Caco-2 (cell line): ENCODE measurements at places on chromosomes 3 and 15. TPM values are rescaled to one million over a fixed set of nuclear protein-coding genes. Genes with fewer than 3 reads are reported as not detected.

- DNase-seq, result no peak
Observed at GRCh38 chr3:101879102-101879501, 29.8 kb downstream of the NFKBIZ start.

- DNase-seq, result no peak
Observed at GRCh38 chr3:108494906-108495531, 15.4 kb downstream of the MYH15 start.

DNA sequence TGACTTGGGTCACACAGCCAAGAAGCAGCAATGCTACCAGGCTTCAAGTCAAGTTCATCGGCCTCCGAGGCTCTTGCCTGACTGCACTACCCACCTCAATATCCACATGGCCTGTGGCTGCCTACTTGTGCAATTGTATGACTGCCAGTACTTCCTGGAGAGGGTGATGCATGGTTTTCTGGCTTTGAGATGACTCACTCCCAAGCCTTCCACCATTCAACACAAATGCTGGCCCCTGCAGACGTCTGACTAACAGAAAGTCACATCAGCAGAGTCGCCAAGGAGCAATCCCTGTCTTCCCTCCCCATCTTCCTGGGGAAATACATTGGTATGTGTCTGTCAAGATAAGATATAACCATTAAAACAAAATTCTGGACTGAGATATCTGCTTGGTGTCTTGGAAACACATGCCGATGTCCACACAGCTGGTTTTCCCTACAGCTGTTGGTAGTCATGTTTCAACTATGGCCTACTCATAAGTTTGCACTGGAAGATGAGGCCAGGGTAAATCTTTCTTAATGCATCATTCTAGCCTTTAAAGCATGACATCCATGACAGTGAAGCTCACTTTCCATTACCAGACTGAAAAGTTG is 79.6 kb upstream of the SPATA12 start:
- DNase-seq, result peak; percentile 47

DNA sequence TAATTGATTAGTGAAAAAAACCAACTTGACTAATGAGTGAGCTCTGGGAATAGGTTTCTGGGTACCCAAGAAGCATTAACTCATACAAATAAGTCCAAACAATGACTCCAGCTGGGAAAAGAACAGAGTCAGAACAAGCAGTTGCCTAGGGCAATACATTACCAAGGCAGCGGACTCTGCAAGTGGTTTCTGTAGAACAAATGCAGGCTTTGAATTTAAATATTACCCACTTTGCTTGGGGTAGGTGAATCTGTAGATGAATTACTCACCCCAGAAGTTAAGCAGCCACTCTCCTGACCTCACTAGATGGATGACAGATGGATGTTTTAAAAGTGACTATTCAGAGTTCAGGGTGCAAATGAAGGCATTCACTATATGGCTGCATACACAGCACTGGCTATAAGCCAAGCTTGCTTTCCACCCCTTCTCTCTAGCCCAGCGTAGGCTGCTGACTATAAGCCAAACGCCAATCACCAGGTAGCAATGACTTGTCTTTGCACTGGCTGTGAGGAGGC is 73.1 kb upstream of the BHLHE40 start:
- no peak for DNase-seq

- no peak for DNase-seq
Observed at GRCh38 chr15:97858296-97858695, 102.2 kb upstream of the ARRDC4 start.

GRCh38 chr15:69590201-69590710 is 137.6 kb downstream of the RPLP1 start:
- no peak for DNase-seq

DNA sequence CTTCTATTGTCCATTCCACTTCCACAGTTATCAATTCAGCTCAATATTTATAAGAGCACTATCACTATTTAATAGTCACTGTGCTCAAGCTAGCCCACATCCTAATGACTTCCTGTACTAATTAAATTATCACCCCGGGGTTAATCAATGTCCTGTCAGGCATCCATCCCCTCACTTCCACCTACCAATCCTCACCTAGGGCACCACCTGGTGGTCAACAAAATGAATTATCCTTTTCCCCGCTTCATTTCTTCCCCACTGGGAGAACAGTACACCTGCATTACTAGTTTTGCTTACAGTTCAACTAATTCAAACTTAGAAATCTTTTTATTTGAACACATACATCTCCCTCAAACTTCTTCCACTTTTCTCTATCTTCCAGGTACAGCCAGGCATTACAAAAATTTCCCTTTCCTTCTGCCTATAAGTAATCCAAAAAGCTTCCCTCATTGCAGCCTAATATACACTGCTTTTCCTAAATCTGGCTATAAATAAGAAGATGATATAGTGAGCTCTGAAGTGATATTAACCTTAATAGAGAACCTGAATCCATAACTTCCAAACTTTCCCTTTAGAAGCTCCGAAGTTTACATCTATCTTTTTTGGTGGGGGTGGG is 68.5 kb downstream of the TMCC1 start:
- peak; percentile 72 for DNase-seq

GRCh38 chr3:99625643-99626416 is 12.6 kb upstream of the COL8A1 start:
- no peak for DNase-seq

DNA sequence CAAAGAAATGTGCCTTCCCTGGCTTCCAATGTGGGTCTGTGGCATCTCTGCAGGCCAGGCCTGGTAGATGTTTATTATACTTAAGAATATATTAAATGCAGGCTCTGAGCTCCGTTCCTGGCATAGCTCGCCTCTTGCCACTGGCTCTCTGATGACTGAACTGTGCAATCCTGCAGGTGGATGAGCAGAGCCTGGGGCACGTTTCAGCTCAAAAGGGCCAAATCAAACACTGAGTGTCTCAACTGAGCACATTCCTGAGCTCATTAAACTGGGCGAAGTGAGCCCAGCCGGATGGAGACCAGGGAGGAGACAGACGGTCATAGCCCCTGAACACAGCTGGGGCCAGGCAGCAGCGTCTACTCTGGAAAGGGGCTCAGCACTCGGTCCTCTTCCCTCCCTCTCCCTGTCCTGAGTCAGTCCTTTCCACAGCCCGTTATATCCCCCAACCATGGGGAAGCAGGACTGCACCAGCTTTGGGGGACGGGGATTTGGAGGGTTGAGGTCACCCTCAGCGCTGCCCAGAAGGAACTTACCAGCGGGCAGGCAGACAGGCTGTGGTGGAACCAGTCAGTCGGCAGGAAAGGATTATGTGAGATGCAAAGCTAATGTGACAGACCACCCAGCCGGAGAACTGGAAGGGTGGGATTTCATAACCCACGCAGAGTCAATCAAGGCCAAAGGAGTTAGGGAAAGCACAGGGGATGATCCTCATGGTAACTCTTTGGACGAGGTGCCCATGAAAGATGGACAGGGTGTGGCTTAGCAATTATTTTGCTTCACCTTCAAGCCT is 77.4 kb upstream of the ANKRD34C start:
- no peak for DNase-seq

- no peak for DNase-seq
Observed at GRCh38 chr15:76184650-76185035, 124.9 kb downstream of the TMEM266 start.

DNA sequence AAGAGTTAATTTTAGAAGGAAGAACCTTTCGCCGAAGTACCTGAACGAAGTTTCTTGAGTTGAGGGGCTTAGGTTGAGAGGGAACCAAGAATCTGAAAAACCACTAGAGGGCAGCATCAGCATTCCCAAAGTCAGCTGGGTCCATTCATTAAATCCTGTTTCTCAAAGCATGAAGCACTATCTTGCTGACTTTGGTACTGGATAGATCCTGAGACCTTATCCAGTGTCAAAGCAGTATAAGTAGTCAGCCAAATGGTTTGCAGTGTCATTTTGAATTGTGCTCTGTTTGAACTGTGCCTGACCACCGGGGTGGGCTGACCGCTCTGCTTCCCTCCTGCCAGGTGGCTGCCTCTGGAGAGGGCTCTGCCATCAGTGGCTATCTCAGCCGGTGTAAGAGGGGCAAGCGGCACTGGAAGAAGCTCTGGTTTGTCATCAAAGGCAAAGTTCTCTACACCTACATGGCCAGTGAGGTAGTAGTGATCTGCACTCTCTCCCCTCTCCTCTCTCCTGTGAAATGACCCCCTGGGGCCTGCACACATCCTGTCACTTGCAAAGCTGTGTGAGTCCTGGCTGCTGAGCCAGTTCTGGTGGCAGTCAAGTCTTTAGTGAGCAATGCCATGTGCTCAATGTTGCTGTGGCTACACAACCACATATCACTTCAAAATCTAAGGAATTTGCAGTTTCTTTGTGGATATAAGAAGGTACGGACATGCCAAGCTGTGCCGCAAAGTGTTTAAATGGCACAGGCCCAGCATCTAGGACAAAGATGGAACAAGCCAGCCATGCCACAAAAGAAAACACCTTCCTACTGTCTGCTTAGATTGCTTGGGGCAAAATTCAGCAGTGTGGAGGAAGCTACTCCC is 21.4 kb upstream of the NR2C2 start:
- DNase-seq, result peak; percentile 63

DNA sequence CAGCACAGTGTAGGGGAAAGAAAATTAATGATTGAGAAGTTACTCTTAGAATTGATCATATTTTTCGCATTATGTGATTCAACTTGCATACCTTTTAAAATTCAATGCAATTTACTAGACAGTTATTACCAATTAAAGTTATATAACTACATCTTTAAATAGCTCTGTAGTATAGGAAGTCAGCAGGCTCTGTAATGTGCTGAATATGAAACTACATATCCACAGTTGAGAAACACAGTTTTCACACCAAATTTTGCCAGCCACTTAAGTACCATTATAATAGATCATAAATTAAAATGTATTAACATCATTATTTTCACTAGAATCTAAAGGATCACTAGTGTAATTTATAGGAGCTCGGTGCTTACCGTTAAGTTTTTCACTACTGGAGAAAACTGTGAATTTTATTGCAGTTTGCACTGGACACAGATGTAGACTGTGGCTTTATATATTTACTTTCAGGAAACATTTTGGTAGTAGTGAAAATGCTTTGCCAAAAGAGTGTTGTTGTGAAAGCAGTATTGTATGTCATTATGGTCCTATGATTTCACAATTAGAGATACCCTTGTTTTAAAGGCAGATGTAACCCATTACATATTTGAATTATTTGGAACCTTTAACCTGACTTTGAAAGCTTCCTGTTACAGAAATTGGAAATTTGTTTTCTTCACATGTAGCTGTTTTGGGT is 113.6 kb downstream of the PLCL2 start:
- DNase-seq, result no peak

- no peak for DNase-seq
Observed at GRCh38 chr3:11606090-11606784, 37.5 kb downstream of the VGLL4 start.

- DNase-seq, result no peak
Observed at GRCh38 chr15:56980473-56980872, 62.0 kb downstream of the TCF12 start.

GRCh38 chr15:77838061-77838460 is 205.3 kb upstream of the LINGO1 start:
- peak; percentile 10 for DNase-seq

DNA sequence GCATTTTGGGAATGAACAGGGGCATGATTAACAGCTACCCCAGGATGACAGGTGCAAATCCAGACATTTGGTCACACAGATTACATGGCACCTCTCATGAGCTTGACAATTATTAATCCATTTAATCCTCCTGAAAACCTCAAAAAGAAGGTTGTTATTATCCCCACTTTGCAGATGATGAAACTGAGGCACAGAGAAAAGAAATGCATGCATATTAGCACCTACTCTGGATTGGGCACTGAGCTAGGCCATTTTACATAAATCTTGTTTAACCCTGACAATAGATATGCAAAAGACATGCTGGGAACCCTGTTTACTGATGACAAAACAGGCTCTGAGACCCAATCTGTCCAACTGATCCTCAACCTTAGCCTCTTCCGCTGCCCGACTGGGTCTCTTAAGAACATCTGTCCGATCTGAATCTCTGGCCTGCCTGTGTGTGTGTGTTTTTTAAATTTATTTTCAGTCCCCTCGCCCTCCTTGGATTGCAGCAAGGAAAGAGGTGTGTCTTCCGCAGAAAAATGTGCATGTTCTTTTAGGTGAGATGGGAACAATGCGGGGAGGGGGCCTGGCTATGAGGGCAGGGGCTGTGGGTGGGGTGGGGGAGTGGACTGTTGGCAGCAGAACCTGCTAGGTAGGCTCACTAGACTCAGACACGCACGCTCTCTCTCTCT is 162.5 kb downstream of the WNT7A start:
- DNase-seq, result no peak

GRCh38 chr3:6518709-6519345 is 342.1 kb upstream of the GRM7 start:
- DNase-seq, result no peak

DNA sequence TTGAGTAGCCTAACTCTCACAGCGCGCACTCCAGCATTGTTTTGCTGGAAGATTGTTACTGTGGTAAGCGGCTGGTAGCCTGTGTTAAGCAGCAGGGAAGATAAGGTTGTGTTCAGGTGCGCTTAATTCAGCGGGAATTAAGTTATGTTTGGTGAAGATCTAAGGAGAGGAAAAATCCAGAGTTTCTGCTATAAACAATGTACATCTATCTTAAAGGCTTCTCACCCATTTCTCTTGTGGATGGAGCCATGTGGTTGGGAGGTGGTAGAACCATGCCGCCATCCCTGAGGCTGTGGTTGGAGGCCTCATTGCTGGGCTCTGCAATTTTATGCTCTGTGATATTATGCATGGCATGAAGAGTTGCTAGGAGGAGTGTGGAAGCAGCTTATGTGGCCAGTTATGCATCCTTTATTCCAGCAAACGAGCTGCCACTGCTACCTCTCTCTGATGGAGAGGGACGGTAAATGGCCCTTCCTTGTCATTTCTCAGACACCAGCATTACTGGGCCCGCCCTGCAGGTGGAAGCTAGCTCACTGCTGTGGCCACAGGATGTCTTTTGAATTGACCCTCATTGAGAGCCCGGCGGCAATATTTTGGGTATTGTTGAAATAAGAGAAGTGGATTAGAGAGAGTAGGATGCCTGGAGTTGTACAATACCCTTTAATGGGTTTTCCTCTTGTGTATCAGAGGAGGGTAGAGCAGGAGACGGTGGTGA is 1.3 kb downstream of the MINAR1 start:
- DNase-seq, result no peak

DNA sequence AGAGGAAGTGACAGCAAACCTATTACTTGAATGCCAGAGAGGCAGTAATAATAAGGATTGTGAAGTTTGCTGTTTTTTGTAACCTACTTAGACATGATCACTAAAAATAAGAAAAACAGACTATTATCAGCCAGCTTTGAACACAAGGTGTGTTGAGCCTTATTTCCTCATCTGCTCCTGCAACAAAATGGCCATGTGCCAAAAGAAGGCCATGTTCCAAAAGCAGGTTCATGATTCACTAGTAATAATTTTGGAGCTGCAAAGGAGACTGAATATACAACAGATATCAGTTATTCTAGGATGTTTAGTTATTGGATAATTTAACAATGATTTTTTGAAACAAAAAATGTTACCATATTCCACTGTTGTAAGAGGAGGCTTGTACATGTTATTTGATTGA is 578.7 kb downstream of the SQOR start:
- no peak for DNase-seq

The KCNMB3 gene
- 6.7 and 6.9 TPM in 2 replicates for total RNA-seq

The TMEM42 gene
- total RNA-seq, result 8.0 and 8.8 TPM in 2 replicates

The CIP2A gene
- total RNA-seq, result 26.3 and 26.9 TPM in 2 replicates

The NANOGP8 gene
- total RNA-seq, result not detected in 2 replicates

The GRAMD1C gene
- 3.9 and 4.2 TPM in 2 replicates for total RNA-seq

The MESP1 gene
- total RNA-seq, result 1.00 and 2.2 TPM in 2 replicates

The PLSCR2 gene
- not detected in 2 replicates for total RNA-seq

The CP gene
- 5.0 and 6.8 TPM in 2 replicates for total RNA-seq
